ENCODE measurements at places on chromosomes 1 and 21.

DNA sequence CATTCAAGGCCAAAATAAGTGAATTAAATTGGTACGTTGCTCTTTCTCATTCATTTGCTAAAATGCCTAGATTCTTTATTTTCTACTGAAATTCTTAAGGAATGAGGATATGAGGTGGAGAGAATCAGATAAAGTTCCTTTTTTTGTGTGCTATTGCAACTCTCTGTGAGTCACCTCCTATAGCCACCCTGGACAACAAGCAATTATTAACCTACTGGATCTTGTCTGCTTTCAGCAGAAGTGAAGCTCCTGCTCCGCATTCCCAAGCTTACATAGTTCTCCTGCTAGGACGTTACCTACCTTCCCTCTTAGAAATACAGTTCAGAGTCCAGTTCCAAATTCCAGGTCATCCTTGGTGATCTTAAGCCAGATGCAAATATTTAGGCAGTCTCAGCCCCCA, 4.8 kb upstream of the KCNJ6 start:
- no peak for DNase-seq

GRCh38 chr1:172338295-172338735, 82.2 kb upstream of the C1orf105 start:
- no peak for DNase-seq

DNA sequence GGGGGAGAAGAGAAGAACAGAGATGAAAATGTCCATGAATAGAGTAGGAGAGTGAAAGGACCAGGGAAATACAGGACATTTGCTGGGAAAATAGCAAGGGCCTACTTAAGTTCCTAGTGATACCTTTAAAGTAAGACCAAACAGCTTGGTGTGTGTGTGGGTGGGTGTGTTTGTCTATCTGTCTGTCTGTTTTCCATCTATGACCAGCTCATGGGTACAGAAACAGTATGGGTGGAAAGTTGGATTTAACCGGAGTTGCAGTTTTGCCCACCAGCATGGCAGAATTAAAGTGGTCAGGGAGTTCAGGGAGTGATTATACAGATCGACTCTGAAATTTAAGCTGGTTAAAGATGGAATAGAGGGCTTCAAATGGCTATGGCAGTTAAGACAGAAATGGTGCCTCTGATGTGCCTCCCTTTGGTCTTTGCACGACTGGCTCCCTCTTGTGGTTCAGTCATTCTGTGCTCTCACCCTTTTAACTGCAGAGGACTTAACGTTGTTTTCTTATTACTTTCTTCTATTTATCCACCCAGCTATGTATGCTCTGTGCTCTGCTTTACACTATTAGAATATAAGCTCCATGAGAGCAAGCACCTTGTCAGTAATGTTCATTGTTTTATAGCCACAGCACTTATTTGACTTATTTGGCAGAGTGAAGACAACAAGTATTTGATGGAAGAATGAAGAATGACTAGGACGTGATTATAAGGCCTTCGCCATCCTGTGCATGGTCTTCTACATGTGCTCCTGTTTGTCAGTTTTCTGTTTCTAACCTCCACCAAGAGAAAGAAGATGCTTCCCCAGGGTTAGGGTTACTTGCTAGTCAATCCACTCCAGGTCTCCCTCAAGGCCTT, 72.7 kb upstream of the AK4 start:
- DNase-seq, result no peak

GRCh38 chr1:15717418-15718125, 18.5 kb upstream of the SLC25A34 start:
- peak; percentile 63 for DNase-seq

DNA sequence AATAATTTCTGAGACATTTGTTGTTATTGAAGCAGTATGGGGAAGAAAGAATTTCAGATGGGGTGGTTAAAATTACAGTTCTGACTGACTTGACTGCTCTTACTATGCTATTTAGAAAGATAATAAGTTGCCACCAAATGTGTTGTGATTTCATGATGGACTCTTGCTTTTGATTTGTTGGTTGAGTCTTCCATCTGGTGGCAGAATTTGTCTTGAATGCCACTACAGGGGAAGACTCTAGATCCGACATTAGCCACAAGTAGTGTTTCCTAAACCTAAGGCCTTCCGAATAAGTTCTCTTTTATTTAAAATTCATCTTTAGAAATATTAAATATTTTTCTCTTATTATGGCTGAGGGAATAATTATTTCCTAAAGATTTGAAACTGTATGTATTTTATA, 190.9 kb upstream of the ADGRL4 start:
- no peak for DNase-seq

DNA sequence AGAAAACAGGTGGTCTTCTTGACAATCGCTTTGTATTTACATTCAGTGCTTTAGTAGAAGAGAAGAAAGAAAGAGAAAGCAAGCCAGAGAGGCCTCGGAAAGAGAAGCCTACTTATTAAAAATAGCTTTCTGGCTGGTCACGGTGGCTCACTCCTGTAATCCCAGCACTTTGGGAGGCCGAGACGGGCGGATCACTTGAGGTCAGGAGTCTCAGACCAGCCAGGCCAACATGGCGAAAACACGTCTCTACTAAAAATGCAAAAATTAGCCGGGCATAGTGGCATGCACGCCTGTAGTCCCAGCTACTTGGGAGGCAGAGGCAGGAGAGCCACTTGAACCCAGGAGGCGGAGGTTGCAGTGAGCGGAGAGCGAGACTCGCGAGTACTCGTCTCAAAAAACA, 1.8 kb upstream of the SLC19A2 start:
- peak; percentile 30 for DNase-seq

DNA sequence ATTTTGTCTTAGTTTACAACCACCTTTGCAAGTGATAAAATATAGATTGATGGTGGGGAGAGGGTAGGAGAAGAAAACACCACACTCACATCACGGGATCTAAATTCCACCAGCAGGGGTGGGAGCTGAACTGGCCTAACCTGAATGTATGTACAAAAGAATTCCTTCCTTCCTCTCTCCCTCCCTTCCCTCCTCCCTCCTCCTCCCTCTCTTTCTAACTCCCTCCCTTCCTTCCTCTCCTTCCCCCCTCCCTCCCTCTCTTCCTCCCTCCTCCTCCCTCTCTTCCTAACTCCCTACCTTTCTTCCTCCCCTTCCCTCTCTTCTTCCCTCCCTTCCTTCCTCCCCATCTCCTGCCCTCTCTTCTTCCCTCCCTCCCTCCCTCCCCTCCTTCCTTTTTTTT, 40.2 kb downstream of the HIVEP3 start:
- no peak for DNase-seq
